Ammon's horn (tissue), 1 donor: ENCODE measurements at places on chromosomes 7 and 10.
A peak's percentile ranks its signal among the peaks of the same experiment; 100 is the strongest.

DNA sequence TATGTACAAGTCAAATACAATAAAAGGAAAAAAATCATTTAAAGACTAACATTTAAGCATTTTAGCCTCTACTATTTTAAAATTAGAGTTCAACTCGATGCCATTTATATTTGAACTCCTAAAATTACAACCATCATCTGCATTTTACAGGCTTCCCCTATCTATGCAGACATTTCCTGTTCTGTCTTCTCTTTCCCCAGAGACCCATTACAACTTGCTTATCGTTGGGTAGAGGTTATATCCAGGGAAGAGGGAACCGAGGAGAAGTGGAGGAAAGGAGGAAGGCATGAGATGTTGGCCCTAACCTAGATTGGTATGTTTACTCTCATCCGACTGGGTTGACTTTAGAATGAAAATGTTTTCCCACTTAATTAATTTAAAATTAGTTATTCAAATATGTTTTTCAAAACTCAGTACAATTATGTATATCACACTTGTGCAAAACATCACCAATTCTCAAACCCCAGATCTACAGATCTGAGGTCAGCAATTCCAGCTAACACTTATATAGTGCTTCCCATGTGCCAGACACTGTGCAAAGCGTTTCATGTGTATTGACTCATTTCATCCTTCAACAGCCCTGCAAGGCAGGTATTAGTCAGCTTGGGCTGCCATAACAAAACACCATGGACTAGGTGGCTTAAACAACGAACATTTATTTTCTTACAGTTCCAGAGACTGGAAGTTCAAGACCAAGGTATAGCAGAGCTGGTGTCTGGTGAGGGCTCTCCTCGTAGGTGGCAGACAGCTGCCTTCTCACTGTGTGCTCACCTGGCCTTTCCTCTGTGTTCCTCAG is 27.3 kb upstream of the HERPUD2 start:
- no peak for DNase-seq

- no peak for DNase-seq
Measured at GRCh38 chr7:95897557-95898251, 125.3 kb downstream of the DYNC1I1 start.

DNA sequence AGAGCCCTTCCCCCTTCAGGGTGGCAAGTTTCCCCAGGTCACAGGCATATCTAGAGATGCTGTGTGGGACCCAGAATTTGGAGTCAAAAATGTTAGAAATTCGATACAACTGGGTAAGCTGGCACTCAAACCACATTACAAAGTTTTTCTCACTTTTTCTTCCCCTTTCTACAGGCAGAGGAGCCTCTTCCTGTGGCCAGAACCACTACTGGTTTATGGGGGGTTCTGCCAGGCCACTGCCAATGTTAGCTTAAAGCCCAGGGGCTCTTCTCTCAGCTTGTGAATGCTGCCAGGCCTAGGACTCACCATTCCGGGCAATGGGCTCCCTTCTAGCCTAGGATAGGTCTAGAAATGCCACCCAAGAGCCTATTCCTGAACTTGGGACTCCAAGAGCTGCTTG is 617.9 kb upstream of the PHF14 start:
- no peak for DNase-seq

DNA sequence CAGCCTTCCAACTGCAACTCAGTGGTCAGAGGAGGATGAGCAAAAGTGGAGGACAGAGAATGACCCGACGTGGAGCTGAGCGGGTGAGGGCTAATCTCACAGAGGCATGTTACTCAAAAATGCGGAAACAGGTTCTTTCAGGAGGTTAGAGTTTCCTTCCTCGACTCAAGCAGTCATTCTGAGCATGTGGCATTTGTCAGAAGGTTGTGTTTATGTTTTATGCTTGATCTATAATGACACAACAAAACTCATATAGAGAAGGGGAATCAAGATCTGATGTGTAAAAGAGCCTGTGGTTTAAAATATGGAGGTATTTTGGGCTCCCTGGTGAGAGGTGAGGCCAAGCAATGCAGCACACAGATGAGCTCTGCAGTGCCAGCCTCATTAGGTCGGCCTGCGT is 311.4 kb downstream of the ADARB2 start:
- DNase-seq = no peak

- no peak for DNase-seq
Measured at GRCh38 chr7:151201751-151202150, 8.5 kb downstream of the H2BK1 start.

DNA sequence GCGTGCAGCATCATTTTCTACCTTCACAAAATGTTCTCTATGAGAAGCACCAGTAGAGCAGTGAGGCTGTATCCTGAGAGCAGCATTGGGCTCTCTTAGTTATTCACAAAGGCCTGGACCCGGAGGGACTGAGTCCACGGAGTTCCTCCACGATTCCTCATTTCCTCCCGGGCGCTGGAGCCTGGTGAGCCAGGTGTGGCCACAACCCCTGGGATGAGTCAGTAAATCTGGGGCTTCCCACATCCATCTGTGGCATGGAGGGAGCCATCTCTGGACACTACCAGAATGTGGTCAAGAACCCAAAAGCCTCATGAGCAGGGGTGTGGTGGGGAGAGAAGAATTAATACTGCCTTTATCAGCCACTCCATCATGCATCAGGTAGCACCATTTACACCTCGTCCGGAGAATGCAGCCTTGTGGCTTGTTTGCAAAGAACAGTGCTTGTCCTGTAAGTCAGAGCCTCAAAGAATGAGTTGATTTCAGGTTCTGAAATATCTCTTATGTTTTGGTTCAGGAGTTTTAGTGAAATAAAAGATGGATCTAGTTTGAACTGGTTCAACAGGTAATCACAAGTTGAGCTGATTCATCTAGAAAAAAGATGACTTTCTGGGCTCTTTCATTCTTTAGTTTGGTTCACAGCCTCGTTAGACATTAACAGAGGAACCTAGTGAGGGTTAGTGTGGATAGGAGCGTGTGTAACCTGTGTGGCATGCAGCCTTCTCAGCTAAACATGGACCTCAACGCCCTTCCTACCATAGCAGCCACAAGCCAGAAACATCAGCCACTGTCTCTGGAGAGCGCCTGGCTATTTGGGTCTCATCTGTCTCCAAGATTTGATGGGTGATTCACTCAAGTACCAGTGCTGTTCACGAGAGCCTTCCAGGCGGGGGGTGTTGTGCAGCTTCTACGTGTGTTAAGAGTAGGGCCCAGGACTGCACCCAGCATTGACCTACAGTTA is 95.2 kb downstream of the WDR37 start:
- no peak for DNase-seq

DNA sequence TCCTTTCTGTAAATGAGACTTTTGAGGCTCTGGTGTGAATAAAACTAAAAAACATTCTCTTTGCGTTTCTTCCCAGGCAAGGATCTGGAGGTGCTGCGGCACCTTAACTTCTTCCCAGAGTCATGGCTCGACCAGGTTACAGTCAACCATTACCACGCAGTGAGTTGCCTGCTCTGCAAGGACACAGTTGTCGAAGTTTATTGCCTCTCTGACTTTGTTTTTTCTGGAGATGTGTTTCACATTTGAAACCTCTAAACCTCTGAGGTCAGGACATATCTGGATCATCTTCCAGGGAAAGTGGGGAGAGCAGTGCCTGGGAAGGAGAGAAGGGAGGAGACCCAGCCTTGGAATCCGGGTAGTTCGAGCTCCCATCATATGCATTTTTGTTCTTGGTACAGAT is 43.4 kb upstream of the PLEKHA1 start:
- no peak for DNase-seq

GRCh38 chr7:27193335-27194001 is 6.4 kb downstream of the HOXA13 start:
- no peak for DNase-seq

- no peak for DNase-seq
Measured at GRCh38 chr7:159067576-159068487, 76.8 kb downstream of the VIPR2 start.

- no peak for DNase-seq
Measured at GRCh38 chr10:133358925-133359310, 1.1 kb upstream of the FUOM start.

GRCh38 chr10:90051053-90051452 is 349.7 kb downstream of the KIF20B start:
- no peak for DNase-seq

GRCh38 chr10:103111918-103112877 is 80.9 kb downstream of the NT5C2 start:
- no peak for DNase-seq

DNA sequence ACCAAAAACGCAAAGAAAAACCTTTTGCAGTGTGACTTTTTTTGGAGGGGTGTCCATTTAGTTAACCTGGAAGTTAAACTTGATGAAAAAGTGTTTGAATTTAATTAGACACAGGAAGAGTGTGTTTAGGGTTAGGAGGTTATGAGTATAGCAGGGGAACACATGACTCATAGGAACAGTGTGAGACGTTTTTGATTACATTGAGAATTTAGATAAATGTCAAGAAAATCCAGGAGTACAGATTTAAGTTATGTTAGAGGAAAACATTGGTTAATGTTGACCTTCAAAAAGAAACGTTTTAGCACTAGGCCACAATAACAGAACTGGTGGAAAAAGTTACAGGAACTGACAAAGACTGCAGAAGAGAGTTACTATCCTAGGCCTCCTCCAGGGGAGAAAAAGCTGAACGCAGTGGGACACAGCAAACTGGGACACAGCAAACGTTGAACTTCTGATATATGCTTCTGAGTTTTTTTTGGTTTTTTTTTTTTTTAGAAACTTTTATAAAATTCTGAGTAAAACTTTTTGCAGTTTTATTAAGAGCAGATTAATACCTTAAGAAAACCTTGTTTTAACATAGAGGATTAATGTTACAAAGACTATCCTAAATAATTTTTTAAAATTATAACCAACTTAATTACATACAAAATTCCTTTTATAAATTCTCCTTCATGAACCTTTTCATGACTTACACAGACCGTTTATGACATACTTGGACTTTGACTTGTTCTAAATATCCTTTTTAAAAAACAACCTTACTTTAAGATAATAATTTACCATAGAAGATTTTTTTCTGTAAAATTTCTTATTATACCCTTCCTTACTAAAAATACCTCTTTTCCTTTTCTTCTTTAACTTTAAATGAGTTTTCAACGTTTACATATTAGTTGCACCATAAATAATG is 22.2 kb downstream of the LANCL2 start:
- no peak for DNase-seq

GRCh38 chr10:99714446-99714845 is 17.5 kb downstream of the COX15 start:
- no peak for DNase-seq

DNA sequence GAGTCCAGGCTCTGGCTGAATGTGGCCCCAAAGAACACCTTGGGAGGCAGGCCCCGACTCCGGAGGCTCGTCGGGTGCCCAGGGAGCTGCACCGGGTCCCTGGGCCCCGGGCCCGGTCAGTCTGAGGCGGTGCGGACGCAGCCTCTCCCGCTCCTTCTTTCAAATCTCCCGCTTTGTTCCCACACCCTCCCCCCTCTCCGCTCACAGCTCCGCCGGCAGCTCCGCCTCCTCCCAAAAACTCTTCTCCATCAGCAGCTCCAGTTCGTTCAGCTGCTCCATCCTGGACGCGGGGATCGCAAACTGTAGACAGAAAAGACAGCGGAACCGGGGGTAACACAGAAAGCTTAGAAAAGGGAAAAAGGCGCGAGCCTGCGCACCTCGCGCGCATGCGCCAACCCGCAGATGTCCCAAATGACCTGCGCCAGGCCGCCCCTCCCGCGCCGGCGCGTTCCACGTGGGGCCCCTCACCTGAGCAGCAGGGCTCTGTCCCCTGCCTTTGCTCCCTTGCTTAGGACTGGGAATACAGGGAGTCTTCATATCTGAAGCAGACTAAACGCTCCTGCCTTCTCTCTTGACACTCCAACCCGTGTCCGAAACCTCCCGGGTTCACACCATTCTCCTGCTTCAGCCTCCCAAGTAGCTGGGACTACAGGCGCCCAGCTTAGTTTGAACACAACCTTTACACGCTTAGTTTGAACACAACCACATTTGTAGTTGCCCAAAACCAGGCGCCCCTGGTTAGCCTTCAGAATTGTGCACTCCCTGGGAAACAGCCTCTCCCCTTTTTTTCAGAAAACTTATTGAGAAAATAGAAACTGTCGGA is at the start of gene DNA2:
Gene DNA2, minus strand, starts transcription at position 388 of the 823 bp plus-strand sequence. Its CDS starts 109 bp downstream, at position 279.
- DNase-seq = peak; percentile 69
